DMS 273 treated with DMSO at 0.1 percent for 48 hours (cell line): ENCODE measurements at places on chromosomes 7 and 10.

DNA sequence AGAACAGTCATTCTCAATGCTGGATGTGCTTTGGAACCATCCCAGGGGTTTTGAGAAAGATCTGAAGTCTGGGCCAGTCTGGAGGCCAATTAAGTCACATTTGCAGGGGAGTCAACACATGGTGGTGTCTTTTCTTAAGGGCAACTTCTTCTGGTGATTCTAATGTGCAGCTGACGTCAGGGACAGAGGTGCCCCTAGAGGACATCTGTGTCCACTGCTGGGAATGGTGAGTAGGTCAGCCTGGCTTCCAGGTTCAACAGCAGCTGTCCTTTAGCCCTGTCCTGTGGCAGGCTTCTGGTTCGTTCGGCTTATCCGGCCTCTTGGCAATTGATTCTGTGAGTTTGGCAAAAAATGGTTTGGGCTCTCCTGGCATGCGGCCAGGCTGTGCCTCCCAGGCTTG lies 269.7 kb upstream of the HABP2 start:
- DNase-seq: no peak

- DNase-seq: no peak
Measured at GRCh38 chr7:30327813-30328212, 43.4 kb downstream of the ZNRF2 start.

DNA sequence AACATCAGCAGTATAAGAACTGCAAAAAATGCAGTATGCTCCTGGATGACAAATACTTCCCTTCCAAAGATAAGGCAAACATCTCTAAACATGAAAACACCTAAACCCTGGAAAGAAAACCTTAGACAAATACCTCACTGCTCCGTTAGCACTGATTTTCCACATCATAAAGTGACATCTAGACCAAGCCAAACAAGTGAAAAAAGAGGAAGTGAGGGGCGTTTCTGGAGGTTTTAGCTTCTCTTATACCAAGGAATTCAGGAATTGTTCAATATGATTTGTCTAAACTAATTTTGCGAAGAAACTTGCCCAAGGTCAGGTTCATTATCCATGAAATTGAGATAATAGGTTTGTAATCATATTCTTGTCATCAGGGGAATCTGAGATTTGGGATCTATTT lies 279.7 kb downstream of the ADRA2A start:
- DNase-seq: no peak

- no peak for DNase-seq
Measured at GRCh38 chr7:91140982-91141381, 123.3 kb upstream of the FZD1 start.

- no peak for DNase-seq
Measured at GRCh38 chr7:116165717-116166116, 44.6 kb upstream of the TES start.

GRCh38 chr10:78925800-78926319 lies 142.9 kb upstream of the ZMIZ1 start:
- DNase-seq: no peak

GRCh38 chr10:5305374-5305773 lies 59.4 kb upstream of the UCN3 start:
- DNase-seq: no peak

DNA sequence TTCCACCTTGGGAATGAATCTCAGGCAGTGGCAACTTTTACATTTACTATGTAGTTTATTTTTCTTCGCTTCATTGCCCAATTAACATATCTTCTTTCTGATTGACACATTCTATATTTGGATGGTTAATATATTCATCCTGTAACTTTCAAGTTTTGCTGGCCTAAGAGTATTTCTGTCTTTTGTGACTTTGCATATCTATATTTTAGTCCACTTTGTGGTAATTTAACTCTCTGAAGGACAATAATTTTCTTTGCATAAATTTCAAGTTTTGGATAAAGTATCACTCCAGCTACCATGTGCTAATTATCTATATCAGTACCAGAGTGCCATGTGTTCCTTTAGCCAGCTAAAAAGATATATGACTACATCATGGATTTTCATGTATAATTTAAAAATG lies 151.5 kb upstream of the KAT6B start:
- no peak for DNase-seq

GRCh38 chr7:135177028-135177696 lies 6.7 kb upstream of the CYREN start:
- no peak for DNase-seq

DNA sequence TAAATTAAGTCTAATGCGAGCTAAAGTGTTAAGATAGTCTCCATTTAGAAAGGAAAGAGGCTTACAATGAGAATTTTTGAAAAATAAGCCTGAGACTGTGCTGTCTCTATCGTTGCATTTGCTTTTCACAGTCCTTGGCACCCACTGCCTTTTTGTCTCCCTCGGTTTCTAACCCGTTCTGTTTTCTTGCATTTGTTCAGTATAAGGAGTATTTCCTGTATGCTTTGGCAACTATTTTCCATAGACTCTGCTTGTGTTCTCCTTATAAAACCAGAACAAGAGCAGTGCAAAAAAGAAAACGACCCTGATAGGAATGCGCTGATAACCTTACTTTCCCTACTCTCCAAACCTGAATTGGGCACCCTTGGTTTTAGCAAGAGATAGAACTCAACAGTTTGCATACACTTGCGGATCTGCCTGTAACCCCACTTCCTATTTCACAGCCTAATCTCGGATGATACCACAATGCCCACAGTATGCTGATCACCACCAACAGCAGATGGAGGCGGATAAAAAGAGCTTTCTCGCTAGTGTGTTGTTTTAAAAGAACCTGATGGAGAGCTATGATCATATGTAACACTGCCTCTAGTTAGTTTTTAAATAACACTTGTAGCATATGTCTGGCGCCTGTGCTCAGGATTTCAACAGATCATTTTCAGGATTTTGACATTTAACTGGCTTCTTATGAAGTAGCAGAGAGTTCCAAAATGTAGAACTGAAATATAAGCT lies 1.6 kb upstream of the ARHGAP12 start:
- no peak for DNase-seq

DNA sequence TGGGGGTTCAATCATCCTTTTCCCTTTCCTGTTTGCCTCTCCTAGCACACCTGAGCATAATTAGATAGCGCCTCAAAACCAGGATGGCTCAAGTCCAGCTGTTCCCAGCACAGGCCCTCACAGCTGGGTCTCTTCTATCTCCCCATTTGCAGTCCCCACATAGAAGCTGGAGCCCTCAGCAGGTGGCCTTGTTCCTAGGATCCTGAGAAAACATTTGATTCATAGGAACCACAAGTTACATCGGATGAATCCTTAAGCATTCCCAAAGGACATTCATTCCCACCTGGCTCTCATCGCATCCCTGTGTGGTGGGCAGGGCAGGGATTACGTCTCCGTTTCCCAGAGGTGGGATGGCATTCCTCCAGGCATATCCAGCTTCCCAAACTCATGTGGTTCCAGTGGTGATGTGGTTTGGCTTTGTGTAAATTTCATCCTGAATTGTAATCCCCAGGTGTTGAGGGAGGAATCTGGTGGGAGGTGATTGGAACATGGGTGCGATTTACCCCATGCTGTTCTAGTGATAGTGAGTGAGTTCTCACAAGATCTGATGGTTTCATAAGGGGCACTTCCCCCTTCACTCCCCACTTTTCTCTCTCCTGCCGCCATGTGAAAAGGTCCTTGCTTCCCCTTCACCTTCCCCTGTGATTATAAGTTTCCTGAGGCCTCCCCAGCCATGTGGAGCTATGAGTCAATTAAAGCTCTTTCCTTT lies 49.8 kb upstream of the LEP start:
- DNase-seq: no peak

GRCh38 chr10:132595854-132596253 lies 58.3 kb downstream of the INPP5A start:
- no peak for DNase-seq

DNA sequence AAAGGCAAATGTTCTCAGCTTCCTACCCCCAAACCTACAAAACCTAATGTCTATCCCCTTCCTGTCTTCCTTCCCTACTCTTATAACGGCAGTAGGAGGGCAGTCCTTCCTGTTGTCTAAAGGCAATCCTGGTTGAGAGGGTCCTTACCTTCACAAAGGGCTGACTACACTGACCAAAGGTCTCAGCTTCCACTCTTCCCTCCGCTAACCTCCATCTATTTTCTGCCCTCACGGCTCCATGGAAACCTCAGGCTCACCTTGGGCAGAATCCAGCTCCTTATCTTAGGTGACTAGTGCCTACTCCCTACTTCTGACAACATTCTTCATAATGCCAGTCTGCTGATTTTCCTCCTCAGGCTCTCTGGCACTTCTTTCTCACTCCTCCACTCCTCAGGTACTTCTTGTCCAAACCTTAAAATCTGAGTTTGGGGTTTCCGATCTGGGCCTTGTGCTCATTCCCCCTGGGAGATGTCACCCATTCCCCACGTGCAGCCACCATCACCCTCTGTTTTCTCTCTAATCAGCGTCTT lies 542 bp downstream of the FBXL13 start:
- no peak for DNase-seq

- DNase-seq: no peak
Measured at GRCh38 chr10:117731121-117731791, 188.7 kb downstream of the EMX2 start.

DNA sequence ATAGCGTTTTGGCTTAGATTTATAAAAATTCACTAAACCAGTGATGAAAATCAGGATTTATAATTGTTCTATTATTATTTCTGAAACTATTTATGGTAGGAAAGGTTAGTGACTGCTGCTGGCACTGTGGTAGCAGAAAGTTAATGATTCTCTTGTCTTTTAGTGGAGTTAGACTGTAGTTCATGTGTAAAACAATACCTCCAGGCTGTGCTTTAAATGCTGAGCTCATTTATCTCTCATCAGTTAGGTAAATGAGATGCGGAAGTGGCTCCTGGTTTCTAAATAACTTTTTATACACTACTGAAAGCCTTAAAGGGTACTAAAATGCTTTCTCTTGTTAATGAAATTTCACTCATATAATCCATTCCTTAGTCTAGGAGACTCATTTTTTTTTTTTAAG lies 326.8 kb upstream of the POT1 start:
- no peak for DNase-seq

DNA sequence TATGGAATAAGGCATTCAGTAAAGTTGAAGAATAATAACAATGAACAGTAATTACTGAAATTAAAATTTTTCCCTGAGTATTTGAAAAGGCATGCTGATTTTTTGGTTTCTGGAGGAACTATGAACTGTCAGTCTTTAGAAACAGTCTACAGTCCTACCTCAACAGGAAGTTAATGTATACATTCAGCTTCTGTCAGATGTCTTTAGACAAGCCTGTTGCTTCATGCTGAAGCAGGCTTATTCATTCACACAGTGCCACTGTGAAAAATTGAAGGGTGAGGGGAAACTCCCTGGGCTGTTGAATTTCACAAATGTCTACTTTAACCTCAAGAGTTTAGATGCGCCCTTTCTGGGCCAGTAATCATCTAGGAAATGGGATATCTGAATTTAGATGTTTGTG lies 3.5 kb downstream of the NRF1 start:
- no peak for DNase-seq

DNA sequence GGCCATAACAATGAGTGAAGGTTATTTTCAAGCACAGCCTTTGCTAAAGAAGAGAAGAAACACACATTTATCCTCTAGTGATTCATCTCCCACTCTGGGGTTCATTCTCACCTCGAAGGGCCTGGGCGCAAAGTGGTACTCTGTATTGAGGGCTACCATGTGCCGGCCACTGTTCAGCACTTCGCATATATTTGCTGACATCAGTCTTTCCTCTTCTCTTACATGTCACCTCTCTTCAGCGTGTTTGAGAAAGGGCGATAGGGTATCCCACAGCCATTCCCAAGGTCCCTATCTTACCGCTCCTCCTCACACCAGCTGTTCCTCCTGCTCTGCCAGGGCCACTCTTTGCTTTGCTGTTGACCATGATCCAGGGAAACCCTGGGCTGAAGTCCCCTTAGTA lies 48.8 kb upstream of the ECHDC3 start:
- DNase-seq: no peak

DNA sequence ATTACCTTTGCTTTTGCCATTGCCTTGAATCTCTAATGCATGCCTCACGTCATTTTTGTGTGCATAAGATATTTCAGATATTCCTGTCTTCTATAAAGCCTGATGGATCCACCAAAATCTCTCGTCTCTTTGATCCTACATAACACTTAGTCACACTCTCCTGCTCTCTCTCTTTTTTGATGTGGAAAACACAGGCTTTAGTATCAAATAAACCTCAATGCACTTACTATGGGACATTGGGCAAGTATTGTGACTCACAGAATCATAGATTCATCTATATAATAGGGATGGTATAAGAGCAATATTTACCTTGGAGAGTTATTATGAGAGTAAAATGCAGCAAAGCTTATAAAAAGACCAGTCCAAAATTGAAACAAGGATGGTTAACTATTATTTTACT lies 39.1 kb downstream of the DKK1 start:
- no peak for DNase-seq

DNA sequence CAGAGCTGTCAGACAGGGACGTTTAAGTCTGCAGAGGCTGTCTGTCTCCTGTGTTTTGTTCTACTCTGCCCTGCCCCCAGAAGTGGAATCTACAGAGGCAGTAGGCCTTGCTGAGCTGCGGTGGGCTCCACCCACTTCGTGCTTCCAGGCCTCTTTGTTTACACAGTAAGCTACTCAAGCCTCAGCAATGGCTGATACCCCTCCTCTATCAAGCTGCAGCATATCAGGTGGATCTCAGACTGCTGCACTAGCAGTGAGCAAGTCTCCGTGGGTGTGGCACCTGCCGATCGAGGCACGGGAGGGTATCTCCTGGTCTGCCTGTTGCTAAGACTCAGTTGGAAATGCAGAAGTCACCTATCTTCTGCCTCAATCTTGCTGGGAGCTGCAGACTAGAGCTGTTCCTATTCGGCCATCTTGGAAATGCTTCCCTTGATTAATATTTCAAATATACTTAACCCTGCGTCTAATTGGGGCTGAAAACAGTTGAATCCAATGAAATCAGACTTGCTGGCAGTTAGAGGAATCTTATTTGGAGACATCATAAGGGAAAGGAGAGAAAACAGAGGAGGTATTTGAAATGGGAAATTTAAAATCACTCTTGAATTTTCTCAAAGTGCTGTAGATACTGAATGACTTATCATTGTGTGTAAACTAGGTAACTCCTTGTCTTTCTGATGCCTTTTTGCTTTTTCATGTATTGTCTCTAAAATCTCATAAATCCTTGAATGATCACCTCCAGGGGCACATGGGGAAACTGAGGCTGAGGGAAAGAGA lies 13.8 kb upstream of the CYP3A5 start:
- no peak for DNase-seq

DNA sequence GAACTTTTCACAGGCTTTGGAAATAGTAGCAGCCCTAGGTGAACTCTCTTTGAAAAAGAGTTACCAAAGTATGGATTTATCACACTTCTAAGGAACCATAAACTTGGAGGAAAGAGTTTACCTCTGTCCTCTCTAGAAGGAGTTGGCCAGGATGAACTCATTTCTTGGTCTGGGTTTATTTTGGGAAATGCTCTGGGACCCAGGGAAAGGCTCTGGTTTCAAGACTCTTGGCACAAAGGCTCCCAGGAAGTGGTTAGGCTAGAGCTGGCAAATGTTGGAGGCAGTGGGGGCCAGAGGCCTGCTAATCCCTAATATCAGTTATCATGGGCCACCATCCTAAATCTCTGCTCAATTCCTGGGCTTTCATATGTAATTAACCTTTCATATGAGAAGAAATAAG lies 36.3 kb upstream of the CDK6 start:
- DNase-seq: no peak

- no peak for DNase-seq
Measured at GRCh38 chr10:113305871-113306270, 247.0 kb upstream of the HABP2 start.

- DNase-seq: no peak
Measured at GRCh38 chr10:128487517-128487916, 361.3 kb upstream of the MKI67 start.
